NCI-H446 (cell line): ENCODE measurements at places on chromosomes 6 and 20.

GRCh38 chr20:47708140-47708807 lies 77.0 kb downstream of the SULF2 start:
- DNase-seq = no peak

DNA sequence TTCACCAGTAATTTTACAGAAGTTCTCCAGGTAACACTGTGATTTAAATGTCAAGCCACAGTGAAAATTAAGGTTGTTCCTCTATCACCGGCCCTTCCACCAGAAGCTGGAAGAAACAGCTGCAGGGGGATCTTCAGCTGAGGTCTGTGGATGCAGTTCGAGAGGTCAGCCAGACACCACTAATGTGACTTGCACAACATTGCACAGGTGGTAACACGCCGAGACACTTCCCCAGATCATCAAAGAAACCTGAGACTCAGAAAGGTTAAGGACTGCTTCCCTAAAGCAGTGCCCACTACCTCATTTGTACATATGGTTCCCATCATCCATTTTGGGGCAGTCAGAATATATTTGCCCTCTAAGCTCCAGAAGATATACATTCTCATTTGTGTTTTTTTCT lies 8.1 kb upstream of the SERPINB9 start:
- DNase-seq = no peak

DNA sequence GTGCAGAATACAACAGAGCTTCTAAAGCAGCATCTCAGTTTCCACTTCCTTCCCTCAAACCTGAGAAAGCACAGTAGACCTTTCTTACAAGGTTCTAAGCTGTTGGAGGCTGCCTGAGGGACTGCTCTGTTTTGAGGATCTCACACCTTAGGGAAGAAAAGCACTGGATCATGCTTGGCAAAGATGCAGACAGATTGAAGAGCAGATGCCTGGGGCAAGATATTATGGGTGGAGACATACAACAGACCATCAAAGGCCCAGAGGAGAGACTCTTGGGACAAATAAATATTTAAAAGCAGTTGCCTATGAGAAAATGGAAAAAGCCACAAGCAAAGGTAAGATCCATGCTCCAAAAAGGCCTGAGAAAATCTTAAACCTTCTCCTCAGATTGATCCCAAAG lies 6.2 kb downstream of the ZNF337 start:
- DNase-seq = no peak

- DNase-seq = no peak
These were observed 226.3 kb upstream of the DTNBP1 start for GRCh38 chr6:15888798-15889772.

DNA sequence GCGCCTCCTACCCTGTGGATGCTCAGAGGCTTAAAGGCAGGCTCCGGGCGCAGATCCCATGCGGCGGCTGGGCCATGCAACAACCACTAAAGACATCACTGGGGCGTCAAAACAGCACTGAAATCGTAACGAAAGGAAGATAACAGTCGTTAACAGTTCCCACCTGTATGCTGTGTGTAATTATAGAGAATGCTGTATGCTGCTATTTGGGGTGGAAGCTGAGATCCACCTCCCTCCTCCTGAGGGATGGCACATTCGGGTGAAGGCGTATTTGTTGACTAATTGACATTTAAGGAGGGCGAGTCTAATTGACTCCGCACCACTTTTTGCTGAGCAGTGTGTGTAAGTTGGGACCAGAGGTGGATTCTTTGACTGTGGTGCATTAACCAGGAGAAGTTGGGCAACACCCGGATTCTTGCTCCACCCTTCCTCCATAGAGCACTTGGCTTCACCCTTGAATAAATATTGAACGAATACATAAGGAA lies 687 bp downstream of the SLC35A1 start:
- DNase-seq = peak; percentile 28

GRCh38 chr6:128370072-128370471 lies 150.3 kb downstream of the PTPRK start:
- DNase-seq = no peak

DNA sequence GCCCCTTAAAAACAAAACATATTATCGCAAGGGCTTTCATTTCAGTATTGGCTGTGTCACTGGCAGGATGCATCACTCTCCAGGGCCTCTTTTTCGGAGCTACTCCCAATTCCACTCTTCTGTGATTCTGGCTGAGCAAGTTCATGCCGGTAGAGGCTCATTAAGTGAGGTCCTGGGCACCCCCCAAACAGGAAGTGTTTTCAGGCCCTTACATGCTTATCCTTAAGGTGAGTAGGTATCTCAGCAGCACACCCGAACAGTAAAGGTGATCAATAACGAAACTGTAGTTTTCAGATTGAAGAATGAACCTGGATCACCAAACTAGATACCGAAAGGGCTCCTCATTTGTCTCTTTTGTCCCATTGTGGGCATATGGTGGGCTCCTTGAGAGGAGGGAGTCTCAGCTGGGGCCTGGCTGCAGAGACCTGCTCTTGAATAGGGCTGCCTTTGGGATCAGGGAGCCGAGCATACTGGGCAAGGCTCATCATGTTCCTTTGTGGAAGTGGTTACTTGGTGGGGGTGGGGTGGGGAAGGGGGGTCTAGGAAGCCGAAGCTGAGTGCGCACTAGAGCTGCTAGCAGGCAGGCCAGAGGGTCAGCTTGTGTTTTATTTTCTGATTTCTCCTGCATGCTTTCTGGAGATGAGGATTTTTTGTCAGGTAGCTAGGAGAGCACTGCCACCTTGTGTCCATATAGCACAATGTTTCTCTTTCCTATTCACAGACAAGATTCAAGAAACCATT lies 65.2 kb downstream of the CDS2 start:
- peak; percentile 72 for DNase-seq

- DNase-seq = no peak
These were observed 62.2 kb upstream of the BMP2 start for GRCh38 chr20:6705106-6705766.

GRCh38 chr20:34579979-34580940 lies 21.7 kb downstream of the MAP1LC3A start:
- DNase-seq = no peak

DNA sequence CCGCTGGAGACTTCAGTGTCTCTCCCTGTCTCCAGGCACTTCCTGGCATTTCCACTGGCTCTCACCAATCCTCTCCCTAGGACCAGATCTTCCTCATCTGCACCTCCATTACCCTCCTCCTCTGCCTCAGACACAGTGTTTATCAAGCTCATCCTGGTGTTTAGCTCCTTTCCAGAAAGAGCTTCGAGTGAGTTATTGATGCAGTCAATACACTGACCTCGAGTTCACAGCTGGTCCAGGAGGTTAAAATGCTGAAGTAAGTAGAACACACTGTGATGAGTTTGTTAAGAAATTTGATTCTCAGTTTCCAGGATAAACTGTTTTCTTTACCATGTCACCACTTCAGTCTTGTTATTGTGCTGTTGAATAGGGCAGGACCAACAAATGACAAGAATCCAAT lies 42.1 kb upstream of the ARMC2 start:
- DNase-seq = no peak

- DNase-seq = no peak
These were observed 23.1 kb downstream of the CDS2 start for GRCh38 chr20:5149892-5150225.

- DNase-seq = no peak
These were observed 133.2 kb upstream of the LRFN2 start for GRCh38 chr6:40720375-40720748.

- no peak for DNase-seq
These were observed 488.3 kb downstream of the CDKAL1 start for GRCh38 chr6:21022343-21023107.

- no peak for DNase-seq
These were observed 597.9 kb upstream of the FLRT3 start for GRCh38 chr20:14935285-14935684.

- DNase-seq = no peak
These were observed 32.5 kb upstream of the MEI4 start for GRCh38 chr6:77620278-77620882.

- DNase-seq = no peak
These were observed 22.6 kb downstream of the RNF217 start for GRCh38 chr6:124984668-124985338.

- peak; percentile 90 for DNase-seq
These were observed 98.5 kb downstream of the LY86 start for GRCh38 chr6:6686748-6687601.

DNA sequence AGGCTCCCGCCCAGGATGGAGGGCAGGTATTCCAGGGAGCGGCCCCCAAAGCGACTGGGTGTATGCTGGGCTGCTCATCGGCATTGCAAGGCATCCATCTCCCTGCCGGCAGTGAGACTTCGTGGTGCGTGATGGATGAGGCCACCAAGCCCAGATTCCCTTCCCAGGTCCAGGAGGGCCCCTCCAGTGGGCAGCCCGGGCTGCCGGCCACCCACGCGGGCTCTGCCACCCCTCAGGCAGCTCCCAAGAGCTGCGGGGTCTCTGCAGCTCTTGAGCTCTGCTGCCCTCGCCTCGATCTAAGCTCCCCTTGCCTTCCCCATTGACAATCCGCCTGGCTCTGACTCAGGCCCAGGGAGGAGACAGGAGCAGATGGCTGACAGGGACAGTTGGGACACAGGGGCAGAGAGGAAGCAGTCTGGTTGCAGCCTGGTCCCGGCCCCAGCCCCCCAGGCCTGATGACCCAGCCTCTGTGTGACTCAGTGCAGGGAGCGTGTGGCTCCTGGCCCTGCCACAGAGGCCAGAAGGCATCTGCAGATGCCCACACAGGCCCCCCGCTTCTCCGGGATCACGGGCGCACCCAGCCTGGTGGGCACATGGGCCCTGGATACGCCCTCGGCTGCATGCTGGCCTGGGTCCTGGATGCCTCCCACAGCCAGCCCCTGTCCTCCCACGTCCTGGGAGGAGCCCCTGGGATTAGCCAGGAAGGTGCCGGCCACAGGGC lies 33.0 kb downstream of the SLCO4A1 start:
- DNase-seq = no peak

DNA sequence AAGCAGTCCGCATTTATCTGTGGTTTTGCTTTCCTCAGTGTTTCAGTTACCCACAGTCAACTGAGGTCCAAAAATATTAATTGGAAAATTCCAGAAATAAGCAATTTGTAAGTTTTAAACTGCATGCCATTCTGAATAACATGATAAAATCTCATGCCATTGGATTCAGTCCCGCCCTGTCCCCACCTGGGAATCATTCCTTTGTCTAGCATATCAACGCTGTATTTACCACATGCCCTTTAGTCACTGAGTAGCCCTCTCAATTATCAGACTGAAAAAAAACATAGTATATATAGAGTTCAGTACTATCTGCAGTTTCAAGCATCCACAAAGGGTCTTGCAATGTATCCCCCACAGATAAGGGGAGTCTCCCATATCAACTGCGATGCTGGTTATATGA lies 17.1 kb downstream of the RANBP9 start:
- no peak for DNase-seq

- DNase-seq = no peak
These were observed 18.7 kb downstream of the CRISP1 start for GRCh38 chr6:49847673-49848072.

- no peak for DNase-seq
These were observed 211.5 kb downstream of the SOX4 start for GRCh38 chr6:21804941-21805610.

DNA sequence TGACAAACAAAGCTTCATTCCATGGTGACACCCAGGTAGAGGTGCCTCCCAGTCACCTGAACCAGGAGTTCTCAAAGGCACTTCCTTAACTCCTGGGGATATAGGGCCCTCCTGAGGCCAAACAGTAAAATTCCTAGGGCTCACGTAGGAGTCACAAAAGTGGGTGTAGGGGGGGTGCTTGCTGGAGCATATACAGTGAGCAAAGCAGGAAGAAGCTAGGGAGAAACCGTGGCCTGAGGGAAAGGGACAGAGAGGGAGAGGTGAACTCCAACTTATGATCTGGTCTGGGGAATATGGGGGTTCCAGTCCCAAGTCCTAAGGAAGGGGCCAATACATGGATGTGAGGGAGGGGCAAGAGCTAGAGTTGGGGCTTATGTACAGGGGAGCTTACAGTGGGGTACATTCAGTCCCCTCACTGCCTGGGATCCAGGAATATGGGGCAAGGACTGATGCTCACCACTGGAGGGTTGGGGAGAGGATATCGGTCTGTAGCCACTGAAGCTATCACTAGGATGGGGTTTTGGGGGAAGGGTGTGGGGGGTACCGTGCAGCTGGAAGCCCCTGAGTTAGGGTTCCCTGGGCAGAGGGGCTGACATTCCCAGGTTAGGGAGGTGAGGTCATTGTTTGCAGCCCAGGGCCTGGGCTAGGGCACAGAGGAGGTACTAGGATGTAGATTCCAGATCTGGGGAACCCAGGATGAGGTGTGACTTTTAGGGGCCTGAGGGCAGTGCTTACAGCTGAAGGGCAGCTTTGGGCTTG lies 950 bp downstream of the PEDS1 start:
- DNase-seq = no peak

- no peak for DNase-seq
These were observed 18.4 kb upstream of the PTPRK start for GRCh38 chr6:128538763-128539162.

GRCh38 chr20:6122111-6122872 lies 538 bp downstream of the FERMT1 start:
- DNase-seq = no peak

DNA sequence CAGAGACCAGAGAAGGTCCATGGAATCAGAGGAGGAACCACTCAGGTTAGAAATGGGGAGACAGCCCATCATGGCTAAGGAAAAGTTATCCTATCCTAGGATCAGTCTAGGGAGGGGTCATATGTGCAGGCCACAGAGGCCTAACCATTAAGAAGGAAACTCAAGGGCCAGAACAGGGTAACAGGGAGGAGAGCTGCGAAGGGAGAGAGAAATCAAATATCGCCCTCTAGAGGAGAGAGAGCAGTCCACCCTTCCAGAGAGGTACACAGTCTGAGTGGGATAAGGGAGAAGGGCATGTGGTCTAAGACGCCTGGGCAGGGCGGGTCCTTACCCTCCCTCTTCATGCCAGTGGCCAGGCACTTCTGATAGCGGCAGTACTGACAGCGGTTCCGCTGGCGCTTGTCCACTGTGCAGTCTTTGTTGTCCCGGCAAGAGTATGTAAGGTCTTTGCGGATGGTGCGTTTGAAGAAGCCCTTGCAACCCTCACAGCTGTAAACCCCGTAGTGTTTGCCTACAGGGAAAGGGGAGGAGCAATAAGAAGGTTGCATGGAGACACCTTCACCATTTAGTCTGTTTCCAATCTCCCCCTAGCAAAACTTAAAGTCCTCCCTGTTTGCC lies 2.9 kb downstream of the RXRB start:
- no peak for DNase-seq

GRCh38 chr20:47785854-47786764 lies 828 bp upstream of the SULF2 start:
- no peak for DNase-seq

DNA sequence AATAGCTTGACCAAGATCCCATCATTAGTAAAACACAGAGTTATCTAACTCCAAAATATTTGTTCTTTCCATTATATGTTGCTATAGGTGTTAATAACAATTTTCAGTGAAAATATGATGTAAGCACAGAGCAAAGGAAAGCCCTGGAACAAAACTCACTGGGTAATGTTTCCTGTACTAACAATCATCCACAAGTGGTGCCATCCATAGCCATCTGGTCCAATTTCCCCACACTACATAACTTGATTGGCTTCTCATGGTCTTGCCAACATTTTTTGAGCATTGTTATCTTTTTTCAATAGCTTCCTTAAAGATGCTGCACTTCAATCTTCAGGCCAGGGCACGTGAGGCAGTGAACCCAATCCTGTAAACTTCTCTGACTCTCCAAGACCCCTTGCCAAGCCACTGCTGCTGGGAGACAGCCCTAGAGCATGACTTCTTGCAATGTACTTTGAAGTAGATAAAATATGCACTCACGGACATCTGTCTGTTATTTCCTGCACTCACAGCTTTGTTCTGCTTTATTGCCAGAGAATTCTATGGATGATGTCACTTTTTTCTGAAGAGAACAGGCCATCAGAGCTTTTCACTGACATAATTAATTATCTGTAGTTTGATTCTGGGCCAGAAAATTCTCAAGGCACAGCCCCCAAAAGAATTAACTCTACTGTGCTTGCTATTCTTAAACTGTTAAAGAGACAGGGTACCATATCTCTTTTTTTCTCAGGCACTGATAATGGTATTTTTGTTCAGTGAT lies 97.5 kb upstream of the TMEM30A start:
- peak; percentile 43 for DNase-seq
